ENCODE measurements at places on chromosomes 7 and 10.

DNA sequence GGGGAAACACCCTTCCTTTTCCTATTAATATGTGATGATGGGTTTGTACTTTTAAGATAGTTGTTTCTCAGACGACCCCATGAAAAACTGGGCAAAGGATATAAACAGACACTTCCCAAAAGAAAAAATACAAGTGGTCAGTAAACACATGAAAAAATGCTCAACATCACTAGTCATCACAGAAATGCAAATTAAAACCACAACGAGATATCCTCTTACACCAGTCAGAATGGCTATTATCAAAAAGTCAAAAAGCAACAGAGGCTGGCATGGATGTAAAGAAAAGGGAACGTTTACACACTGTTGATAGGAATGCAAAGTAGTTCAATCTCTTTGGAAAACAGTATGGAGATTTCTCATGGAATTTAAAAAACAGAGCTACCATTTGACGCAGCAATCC is 111.4 kb upstream of the ZEB1 start:
- no peak for DNase-seq

DNA sequence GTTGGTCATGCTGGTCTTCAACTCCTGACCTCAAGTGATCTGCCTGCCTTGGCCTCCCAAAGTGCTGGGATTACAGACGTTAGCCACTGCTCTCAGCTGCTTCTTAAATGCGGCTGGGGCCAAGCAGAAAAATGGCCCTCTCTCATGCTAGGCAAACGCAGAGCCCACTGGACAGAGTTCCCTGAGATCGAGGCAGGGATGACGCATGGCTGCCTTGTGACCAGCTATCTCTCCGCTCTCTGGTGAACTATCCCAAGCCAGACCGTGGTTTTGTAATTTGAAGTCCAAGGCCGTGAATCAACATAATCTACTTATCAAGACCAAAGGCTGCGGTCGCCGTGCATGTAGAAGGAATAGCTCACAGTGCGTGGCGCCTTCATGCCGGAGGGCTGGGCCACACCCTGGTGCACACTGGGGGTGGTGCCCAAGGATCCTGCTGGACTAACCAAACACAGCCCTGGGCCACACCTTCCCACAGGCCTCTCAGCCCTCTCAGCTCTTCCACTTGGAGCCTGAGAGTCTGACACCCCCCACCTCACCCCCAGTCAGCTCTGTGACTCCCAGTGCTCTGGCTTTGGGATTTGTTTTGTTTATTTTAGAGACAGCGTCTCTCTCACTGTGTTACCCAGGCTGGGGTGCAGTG is 88.1 kb upstream of the CUX1 start:
- DNase-seq, result no peak

DNA sequence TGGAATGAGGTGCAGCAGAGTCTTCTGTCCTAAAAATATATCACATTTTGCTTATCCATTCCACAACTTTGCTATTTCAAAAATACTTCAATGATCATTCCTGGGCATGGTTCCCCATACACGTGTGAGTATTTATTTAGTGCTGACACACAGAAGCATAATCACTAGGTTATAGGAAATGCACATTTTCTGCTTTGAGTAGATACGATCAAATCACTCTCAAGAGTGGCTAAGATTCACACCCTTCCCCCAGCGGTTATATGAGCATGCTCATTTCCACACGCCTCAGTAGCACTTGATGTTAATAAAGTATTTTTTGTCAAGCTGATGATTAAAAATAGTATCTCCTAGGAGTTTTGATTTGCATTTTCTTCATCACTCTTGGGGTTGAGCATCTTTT is 93.5 kb upstream of the LRRC4 start:
- DNase-seq, result no peak

GRCh38 chr10:120433141-120433540 is 23.9 kb upstream of the PLPP4 start:
- DNase-seq, result no peak

DNA sequence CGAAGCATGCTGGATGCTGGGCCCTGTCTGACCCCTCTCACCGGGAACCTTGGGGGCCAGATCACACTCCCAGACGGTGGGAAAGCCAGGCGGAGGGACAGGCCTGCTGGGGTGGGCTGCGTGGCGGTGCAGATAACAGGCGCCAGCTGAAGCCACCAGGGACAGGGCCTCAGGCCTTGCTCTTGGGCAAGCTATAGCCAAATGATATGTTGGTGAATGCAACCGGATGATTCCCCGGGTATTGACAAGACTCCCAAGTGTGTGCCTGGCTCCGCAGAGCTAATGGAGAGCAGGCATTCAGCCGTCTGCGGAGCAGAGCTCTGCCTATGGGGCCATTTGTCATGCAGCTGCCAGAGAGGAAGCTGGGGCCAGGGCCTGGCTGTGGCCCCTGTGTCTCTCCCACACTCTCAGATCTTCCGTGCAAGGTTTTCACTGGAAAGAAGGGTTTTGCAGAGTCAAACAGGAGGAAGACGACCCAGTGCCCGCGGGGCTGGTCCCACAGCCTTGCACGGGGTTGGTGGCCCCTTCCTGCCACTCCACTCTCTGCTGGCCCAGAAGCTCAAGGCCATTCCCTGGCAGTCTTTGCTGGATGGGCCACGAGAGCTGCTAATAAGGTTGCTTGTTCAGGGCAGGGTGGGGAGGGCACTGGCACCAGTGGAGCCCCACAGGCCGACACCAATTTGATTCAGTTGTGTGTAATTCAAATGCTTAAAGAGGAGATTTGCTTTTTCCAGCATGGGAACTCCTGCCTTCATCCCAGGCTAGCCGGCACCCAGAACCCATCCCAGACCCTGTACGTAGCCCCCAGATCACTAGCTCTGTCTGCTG is 91.8 kb downstream of the PRKAG2 start:
- DNase-seq, result no peak
